ENCODE measurements at places on chromosomes 4 and X.

DNA sequence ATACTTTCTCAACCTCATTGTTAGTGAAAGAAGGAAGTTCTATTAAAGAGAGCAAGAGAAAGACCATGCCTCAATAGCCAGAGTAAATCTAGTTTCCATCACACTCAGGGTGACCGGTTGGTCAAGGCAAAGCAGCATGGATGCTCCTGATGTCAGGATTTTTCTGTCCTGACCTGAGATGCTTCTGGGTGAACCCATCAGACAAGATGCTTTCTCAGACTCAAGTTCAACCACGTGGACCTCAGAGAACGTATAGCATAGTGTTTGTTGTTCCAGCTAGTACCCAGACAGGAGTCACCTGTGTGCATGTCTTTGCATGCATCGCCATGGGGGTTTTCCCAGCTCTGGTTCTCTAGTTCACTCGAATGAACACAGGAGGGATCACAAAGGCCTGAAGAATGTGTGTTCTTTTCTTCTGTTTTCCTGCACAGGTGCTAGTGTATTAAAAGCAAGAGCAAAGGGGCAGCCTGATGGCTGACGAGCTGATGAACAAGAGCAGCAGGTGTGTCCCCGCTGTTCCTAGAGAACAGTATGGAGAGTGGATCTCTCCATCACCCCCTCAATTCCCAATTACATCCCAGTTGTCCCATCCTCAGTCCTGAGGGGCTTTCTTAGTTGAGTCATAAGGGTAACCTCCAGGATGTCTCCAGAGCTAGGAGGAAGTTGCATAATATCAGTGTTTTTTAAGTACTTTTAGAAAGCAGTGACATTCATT lies 110.5 kb upstream of the ENPP6 start:
- peak; percentile 61 for DNase-seq

DNA sequence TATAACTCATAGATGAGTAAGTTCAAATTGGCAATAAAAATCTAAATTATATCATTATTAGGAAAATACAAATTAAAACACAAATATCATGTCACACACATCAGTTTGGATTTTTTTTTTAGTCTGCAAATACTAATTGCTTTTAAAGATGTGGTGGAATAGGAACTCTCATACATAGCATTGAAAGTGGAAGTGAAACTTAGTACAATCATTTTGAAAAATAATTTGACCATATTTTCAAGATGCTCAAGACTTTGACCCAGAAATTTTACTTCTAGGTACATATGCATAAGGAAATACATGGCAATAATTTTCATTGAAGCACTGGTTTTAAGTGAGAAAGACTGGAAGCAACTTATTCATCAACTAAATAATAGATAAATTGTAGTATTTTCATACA lies 147.5 kb upstream of the SMIM31 start:
- DNase-seq = no peak

DNA sequence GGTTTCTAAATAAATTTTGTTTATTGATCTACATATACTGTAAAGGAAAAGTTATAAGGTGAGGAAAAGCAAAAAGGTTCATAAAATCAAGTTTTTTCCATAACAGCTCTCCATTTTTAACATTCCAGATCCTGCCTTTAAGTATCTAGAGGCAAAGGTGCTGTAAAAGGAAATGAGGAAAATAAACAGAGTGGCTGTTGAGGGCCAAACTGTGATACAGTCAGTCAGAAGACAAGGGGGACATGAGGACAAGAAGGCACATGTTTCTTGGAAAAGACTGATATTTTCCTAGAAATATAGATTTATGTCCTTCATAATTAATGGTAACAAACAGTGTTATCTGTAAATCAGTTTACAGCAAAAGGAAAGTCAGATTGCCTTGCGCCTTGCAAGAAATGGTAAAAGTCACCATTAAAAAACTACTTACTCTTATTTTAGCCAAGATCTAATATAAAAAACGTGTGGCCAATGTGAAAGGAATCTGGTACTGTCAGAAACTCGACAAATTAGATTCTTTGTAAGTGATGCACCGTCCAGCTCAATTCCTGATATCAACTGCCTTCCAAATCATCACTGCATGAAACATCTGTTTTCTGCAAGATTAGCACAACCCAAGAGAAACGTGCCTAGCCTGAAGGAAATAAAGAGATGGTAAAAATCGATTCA lies 34.0 kb upstream of the VEGFD start:
- peak; percentile 16 for DNase-seq

DNA sequence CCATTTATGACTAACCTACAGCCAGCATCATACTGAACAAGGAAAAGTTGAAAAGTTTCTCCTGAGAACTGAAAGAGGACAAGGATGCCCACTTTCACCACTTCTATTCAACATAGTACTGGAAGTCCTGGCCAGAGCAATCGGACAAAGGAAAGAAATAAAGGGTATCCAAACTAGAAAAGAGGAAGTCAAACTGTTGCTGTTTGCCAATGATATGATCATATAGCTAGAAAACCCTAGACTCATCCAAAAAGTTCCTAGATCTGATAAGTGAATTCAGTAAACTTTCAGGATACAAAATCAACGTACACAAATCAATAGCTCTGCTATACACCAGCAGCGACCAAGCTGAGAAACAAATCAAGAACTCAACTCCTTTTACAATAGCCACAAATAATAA lies 64.5 kb downstream of the CENPC start:
- DNase-seq = no peak

DNA sequence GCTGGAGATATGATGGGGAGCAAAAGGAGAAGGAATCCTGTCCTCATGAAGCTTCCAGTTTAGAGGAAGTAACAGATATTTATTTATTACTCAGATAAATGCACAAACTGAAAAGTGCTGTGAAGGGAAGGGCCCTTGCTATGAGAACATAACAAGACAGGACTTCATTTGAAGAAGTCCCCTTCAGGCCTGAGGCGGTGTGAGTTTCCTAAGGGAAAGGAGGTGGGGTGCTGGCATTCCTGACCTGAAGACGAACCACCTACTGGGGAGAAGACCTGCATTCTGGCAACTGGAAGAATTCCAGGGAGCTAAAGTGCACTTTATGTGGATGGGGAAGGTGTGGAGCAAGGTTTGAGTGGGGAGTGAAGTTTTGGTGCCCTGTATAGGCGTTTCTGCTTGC lies 15.9 kb upstream of the SPARCL1 start:
- no peak for DNase-seq

GRCh38 chr4:83022724-83023450 lies 12.1 kb upstream of the COPS4 start:
- DNase-seq = no peak

- DNase-seq = peak; percentile 13
Measured at GRCh38 chr4:10706236-10706635, 21.7 kb upstream of the CLNK start.

- no peak for DNase-seq
Measured at GRCh38 chr4:152394791-152395190, 141.1 kb downstream of the FBXW7 start.

GRCh38 chr4:76696109-76696508 lies 201.8 kb downstream of the SOWAHB start:
- peak; percentile 31 for DNase-seq

- peak; percentile 27 for DNase-seq
Measured at GRCh38 chr4:111943796-111944203, 201.5 kb upstream of the FAM241A start.

- no peak for DNase-seq
Measured at GRCh38 chrX:69551421-69552009, 47.4 kb downstream of the NALF2 start.

DNA sequence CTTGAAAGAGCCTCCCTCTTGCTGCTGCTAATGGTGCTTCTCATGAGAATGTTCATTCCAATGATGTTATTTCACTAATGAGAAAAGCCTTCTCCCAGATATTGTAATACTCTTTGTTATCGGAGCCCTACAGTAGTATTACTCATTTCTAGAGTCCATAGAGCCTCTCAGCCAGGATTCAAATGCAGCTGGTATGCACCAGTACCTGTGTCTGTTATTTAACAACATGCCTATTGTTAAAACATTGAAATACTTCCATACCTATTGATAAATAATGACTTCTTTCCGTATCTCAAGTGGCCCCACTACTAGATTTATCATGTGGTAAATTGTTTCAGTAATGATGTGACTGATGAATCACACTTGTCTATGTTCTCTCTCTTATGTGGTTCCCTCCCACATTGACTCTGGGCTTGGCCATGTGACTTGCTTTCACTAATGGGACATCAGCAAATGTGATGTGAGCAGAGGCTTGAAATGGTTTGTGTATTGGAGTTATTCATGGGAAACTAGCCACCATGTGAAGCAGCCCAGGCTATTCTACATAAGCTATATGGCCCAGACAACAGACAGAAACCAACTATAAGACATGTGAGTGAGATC lies 207.6 kb downstream of the THOC2 start:
- no peak for DNase-seq

- DNase-seq = peak; percentile 89
Measured at GRCh38 chr4:126916626-126917140, 716.1 kb upstream of the INTU start.

- DNase-seq = no peak
Measured at GRCh38 chrX:133783274-133783673, 202.1 kb downstream of the GPC3 start.

DNA sequence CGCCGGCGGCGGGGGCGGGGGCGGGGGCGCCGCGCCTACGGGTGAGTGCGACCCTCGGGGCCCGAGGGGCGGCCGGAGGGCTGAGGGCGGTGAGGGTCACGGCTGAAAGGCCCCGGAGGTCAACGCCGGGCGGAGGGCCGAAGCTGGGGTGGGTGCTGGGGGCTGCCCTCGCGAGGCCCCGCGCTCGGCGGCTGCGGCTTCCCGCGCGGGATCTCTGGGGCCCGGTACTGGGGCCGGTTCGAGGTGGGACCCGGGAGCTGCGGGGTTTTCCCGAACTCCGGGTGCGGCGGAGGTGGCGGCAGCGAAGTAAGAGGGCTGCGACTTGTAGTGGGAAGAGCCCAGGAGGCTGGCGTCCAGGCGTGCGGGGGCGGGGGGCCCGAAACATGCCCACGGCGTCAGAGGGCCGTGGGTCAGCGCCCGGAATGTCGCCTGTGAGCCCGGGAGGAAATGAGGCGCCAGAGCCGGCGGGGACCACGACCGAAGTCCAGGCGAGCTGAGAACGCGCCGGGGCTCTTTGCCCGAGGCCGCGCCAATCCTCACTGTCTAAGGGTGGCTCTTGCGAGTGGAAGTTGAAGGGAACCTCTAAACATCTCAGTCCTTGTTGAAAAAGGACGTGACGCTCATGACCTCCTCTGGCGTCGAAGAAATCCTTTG lies 407 bp downstream of the IL13RA1 start:
- DNase-seq = peak; percentile 38

GRCh38 chr4:14023896-14024295 lies 396.4 kb upstream of the BOD1L1 start:
- DNase-seq = no peak

DNA sequence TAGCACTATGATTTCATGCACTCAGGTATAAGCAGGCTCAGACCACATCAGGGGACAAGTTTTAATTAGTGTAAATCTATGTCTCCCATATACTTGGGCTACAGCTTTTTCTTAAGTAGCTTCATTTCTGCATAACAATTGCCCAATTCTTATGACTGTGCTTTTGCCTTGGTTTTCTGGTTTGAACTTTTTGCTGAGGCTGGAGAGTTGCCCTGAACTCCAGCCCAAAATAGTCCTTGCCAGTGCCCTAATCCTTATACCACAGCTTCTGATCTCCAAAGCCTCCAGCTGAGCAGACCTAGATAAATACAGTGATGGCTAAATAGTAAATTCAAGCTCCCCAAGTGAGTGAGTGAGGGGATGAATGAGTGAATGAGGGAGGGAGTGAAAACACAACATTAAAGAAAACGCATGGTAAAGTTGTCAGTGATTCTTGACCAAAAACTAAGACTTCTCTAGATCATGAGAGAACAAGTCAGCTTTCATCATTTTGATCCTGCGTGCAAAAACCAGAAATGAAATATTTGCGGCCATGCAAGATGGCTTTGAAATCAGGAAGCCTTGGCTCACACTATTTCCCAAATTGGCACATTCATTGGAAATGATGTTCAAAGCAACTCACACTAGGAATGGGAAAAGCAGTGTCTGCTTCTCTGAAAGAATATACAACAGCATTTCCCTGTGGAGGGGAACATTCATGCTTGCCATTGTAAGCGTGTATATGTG lies 437.1 kb upstream of the CTSO start:
- peak; percentile 18 for DNase-seq

DNA sequence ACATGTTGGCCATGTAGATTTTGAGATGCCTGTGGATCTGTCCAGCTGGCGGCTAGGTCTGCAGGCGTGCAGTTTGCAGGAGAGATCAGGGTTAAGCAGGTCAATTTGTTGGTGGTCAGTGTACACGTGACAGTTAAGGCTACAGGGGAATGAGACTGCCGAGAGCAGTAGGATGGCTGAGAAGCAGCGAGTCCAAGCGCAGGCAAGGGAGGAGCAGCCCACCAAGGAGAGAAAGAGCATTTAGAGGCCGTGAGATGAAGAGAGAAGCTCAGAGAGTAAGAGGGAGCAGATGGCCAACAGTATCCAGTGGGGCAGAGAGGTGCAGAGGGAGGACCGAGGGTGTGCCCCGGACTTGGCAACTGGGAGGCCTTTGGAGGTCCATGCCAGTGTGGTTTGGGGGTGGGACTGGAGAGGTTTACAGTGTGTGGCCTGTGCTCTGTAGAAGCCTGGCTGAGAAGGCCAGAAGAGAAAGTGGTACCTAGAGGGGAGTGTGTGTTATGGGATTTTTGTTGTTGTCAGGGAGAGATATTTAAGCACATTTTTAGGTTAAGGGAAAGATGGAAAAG lies 18.4 kb downstream of the SNX25 start:
- no peak for DNase-seq

DNA sequence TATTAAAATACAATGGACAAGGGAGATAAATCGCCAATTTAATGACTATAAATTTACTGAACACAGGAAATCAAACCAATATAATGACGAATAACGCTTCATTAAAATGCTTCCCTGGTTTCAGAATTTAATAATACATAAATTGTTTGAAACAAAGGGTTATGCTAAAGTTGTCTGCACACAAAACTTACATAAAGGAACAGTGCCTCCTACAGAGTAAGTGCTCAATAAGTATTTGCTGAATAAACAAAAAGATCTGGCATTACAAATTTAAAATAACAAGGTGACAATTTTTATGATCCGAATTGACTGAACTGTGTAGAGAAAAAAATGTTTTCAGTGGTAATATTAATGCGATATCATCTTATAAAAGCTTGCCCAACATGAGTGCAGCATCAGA lies 69.6 kb downstream of the NOCT start:
- DNase-seq = peak; percentile 14

DNA sequence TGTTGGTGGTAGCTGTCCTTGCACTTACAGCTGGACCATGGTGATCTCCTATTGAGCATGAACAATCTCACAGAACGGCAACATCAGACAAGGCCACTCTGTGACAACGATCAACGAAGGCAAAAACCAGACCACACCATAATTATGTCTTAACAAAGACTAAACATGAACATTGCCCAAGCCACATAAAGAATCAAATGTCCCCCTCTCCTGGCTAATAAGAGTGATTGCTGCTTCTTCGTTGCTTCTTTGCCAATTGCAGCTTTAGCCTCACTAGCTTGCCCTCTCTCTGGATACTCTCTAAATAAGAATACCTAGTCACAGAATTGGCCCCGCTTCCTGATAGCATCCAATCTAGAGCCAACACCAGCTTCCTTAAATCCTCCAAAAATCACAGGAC lies 41.5 kb upstream of the PGRMC1 start:
- peak; percentile 41 for DNase-seq
